ENCODE measurements at places on chromosomes 1 and 21. TPM values are rescaled to one million over a fixed set of nuclear protein-coding genes. Genes with fewer than 3 reads are reported as not detected.

The SUMO3 gene
- 70.0 TPM for polyA plus RNA-seq

The SPAG17 gene
- polyA plus RNA-seq, result not detected

The SPRR2E gene
- polyA plus RNA-seq, result 0.22 TPM

The TTC3 gene
- polyA plus RNA-seq, result 14.0 TPM

The LCA5L gene
- polyA plus RNA-seq, result 0.95 TPM

The RHBDL2 gene
- 0.51 TPM for polyA plus RNA-seq

DNA sequence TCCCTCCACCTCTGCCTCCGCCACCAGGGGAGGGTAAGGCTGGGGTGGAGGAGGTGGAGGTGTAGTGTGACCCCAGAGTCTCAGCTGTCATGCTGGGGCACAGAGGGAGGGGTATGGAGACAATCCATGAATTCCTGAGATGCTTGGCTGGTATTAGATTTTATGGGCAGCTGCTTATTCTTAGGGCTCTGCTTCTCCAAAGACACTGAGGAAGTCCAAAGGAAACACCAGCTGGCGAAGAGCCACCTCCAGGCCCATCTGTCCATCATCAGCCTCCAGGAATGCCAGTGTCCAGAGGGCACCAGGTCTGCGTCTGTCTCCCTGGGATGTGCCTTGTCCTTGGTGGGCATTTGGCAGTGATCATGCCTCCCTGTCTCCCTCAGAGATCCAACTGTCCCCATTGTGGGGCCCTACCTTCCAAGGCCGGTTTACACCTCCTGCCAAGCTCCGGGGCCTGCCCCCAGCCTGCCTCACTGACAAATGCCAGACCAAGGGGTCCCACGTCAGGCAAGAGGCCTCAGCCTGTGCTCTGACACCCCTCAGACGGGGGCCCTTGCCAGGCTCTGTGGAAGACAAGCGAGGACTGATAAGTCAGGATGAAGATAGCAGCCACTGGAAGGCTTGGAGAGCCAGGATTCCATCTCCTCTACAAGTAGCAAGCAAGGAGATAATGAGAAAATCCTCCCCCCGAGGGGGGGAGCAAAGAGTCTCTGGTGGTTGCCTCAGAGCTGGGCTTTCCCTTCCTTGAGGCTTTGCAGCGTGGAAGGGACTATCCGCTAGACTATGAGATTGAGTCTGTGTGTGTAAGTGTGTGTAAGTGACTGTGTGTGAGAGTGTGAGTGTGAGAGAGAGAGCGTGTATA lies 1.6 kb downstream of the TNNI1 start:
- DNase-seq, result no peak

DNA sequence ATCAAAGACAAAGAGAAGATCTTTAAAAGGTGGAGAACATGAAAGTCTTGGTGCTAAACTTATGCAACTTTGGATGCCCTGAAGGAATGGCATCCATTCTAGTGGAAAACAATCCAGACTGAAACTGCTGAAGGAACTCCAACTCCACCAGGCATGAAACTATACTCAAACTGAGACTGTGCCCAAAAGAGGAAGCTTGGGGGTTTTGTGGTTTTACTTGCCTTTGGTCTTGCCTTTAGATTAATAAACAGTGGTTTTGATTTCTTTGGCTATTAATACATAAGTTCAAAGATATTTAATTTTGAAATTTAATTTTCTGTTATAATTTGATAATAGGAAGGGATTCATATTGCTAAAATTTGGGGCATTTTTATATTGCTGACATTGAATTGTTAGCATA lies 17.4 kb upstream of the SLC30A10 start:
- DNase-seq, result no peak

DNA sequence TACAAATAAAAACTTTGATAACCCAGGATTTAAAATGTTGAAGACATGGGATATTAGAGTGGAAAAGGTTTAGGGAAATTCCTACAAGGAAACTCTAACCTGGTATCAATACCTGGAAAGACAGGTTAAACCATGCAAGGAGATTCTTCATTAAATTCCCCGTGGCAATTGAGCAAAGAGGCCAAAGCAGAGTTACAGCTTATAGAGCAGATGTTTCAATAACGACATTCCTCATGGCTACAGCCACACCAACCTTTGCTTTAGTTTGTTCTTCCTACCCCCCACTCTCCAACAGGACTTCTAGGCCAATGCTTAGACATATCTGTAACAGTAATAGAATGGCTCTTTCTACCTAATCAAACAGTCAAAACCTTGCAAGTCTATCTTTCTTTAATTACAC lies 271.3 kb downstream of the COL11A1 start:
- no peak for DNase-seq

DNA sequence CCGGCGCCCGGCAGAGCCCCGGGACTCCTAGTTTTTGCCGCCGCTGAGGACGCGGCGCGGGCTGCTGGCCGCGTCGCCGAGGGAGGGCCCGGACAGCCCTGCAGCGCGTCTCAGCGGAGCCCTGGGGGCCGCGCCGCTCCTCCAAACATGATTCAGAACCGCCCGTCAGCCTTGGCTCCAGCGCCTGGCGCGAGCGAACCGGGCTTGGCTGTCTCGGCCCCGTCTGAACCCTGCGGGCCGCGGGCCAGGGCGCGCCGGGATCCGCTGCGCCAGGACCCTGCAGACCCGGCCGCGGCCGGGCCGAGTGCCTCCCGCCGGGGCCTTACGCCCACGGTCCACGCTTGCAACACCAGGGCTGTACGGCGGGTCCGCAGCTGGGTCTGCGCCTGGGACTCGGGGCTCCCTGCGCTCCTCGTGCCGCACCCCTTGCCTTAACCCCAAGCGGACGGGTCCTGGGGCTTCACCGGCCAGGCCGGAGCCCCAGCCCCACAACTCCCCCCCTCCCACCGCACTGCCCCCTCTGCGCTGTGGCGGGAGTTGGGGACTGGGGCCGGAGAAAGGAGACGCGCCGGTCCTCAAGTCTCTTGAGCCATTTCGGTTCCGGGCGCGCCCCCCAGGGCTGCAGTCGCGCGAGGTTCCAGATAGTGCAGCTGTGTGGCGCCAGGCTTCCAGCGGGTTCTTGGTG lies 48.4 kb upstream of the CD34 start:
- DNase-seq, result peak; percentile 91

DNA sequence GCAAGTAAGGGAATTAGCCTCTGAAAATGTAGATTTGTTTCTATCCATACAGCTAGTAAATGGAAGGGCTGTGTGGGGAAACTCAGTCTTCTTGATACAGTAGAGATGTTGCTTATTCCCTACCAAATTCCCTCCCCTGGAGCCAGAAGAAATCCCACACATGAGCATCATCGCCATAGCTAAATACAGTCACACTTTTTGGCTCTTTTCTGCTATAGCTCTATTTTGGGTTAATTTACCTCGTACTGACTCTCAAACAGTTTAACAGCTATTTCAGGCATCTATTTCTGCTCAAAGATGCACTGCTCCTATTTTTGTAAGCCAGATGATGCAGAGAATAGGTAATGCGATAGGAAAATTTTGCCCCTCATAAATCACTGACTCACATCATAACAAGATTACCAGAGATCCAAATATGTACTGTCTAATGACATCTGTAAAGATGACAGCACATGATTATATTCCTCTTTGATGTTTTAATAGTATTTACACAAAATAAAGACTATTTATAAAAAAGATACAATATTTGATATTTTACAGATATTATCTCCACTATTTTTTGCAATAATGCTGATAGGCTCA lies 58.6 kb downstream of the XCL1 start:
- no peak for DNase-seq

GRCh38 chr1:36590771-36591170 lies 108.1 kb upstream of the CSF3R start:
- no peak for DNase-seq

GRCh38 chr21:18617291-18617690 lies 213.7 kb upstream of the TMPRSS15 start:
- DNase-seq, result no peak

DNA sequence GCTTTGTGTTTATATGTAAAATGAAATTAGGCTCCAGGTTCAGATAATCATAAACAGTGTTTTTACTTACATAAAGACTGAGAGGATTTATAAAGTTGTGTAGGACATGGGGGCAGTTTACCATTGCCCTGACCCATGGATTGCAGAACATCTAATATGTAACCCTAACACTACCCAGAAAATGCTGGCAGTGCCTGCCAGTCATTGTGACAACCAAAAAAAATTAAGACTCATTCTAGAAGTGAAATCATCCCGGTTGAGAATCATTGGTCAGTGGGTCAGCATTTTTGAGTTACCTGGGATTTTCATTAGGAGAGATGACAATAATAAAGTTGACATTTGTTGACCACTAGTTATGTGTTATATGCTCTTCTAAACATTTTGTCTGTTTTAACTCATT lies 31.2 kb upstream of the THEM4 start:
- DNase-seq, result no peak

DNA sequence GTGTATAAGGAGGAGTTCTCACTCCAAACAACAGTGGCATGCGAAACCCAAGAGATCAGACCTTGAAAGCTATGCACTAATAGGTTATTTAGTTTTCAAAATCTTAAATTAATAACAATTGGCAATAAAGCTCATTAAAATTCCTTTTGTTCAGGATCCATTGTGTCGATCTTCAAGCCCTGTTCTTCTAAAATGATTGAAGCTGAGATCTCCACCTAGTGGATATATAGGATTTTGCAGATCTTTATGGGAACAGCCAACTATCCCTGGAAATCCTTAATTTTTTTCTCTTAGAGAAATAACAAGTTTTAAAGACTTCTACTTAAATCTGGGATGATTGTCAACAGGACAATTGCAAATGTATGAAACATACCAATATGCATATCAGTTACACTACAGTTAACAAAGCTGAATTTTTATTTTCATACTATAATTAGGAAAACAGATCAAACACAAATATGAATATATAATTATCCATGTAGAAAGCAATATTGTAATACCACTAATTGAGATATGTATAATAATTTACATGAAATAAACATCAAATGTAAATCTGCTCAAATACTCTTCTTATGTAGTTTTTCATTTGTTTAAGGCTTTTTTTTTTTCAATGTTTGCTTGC lies 43.3 kb downstream of the LRRC53 start:
- DNase-seq, result no peak

DNA sequence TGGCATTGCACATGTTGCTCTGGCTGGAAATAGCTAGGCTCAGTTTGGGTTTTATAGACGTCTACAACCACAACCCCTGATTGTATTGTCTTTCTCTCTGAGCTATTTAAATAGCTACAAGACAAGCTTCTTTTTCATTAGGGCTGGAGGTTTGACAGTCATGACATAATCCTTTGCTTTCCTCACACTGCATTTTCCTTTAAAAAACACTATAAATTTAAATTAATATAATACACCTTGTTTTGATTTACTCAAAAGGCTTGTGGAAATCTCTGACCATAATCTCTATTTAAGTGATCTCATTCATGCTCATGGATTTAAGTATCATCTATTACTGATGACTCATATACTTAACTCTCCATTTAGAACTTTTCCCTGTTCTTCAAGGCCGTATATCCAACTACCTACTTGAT lies 50.4 kb upstream of the PTGFR start:
- DNase-seq, result no peak

GRCh38 chr1:153942766-153943549 lies 3.6 kb downstream of the DENND4B start:
- DNase-seq, result no peak

- DNase-seq, result no peak
Measured at GRCh38 chr1:61102041-61102440, 19.7 kb downstream of the NFIA start.

DNA sequence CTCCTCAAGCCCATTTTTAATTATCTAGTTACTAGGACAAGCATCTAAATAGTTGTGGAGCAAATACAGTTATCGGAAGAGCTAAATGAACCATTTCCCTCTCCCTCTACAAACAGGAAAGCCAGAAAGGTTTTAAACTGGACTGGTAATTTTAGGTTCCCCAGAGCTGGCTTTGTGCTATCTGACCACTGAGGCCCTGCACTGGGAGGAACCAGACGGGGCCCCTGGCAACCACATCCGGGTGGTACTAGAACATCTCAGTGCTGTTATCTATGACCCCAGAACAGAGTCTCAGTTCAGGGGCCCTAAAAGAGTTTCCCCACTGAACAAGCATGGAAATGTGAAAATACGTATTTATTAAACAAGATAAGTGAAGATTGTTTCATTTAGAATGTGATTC lies 7.7 kb upstream of the RSPH1 start:
- no peak for DNase-seq

GRCh38 chr21:34814529-34814951 lies 145.7 kb downstream of the CLIC6 start:
- no peak for DNase-seq

- DNase-seq, result no peak
Measured at GRCh38 chr1:57966751-57967406, 543.0 kb upstream of the DAB1 start.

DNA sequence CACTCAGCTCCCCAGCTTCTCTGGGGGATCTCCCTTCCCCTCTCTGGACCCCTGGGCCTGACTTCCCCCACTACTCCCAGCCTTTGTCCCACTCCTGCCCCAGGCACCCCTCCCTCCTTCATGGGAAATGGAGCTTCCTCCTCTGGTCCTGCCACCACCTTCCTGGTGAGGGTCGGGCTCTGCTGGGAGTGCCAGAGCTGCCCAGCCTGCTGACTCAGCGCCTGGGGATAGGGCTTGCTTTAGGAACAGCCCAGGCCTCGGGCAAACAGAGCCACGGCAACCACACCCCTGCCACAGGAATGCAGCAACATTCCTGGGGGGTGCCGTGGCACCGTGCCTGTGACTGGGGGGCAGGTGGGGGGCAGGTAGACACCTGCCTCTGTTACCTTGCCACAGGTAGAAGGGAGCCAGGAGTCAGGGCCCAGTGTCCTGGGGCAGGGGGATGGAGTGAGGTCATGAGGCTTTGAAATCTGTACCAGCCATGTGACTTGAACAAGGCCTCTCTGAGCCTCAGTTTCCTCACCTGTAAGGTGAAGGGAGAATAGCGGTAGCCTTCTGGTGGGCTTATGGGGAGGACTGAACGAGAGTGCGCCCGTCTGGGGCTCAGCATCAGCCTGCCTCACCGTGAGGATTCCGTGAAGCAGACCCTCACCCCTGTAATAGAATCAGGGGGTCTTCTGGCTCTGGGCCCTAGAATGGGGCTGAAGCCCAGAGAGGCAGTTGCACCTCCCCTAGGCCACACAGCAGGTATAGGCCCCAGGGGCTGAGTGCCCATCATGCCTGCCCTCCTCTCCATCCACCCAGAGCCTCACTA lies 17.8 kb upstream of the EPHA2 start:
- no peak for DNase-seq

GRCh38 chr1:2194898-2195673 lies 514 bp upstream of the FAAP20 start:
- peak; percentile 92 for DNase-seq

GRCh38 chr1:16342331-16343062 lies 9.8 kb downstream of the FBXO42 start:
- no peak for DNase-seq
